GM23248 (cell line): ENCODE measurements at places on chromosomes 7 and 10.

- peak; percentile 97 for DNase-seq
Measured at GRCh38 chr7:89232-90019, 102.9 kb upstream of the FAM20C start.

- DNase-seq, result no peak
Measured at GRCh38 chr7:75944507-75944906, 29.6 kb downstream of the POR start.

GRCh38 chr10:121590772-121591171 lies 7.5 kb downstream of the FGFR2 start:
- DNase-seq, result no peak

DNA sequence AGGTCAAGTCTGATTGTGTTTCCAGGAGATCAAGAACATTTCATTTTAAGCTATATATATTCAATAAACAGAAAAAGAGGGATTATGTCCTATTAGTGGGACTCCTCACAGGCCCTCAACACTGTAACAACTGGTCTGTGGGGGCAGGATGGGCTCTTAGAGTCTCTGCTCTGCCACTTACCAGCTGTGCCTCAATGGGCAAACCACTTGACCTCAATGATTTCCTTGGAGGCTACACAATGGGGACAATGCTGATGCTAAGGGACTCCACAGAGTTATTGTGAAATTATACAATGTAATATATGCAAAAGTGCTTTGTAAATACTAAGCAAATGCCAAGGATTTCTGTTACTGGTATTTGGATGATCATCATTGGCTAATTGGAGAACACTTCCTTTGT lies 33.2 kb upstream of the MXI1 start:
- DNase-seq, result no peak

GRCh38 chr7:30743371-30744074 lies 8.4 kb upstream of the INMT start:
- peak; percentile 52 for DNase-seq

GRCh38 chr10:54826994-54827560 lies 26.0 kb upstream of the PCDH15 start:
- DNase-seq, result no peak

DNA sequence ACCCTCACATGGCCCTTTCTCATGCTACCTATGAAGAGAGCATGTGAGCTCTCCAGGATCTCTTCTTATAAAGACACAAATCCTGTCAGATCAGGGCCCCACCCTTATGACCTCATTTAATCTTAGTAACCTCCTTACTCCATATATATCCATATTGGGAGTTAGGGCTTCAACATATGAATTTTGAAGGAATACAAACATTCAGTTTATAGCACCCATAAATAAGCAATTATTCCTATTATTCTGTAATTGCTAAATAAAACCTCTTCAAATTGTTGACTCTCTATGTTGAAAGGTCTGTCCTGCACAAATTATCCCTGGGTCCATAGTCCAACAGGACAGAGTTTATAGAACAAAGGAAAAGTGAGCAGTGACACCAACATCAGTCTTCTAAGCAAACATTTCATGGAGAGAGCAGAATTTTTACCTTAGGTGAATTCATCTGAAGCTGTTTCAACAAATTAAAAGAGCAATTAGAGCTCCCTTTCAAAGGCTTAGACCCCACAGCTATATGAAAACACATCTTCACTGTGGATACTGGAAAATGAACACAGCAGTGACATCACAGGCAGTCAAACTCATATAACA lies 12.2 kb downstream of the DOCK4 start:
- DNase-seq, result no peak

GRCh38 chr10:75507469-75507868 lies 76.0 kb downstream of the LRMDA start:
- DNase-seq, result no peak

- no peak for DNase-seq
Measured at GRCh38 chr7:155893664-155894063, 81.4 kb upstream of the SHH start.

DNA sequence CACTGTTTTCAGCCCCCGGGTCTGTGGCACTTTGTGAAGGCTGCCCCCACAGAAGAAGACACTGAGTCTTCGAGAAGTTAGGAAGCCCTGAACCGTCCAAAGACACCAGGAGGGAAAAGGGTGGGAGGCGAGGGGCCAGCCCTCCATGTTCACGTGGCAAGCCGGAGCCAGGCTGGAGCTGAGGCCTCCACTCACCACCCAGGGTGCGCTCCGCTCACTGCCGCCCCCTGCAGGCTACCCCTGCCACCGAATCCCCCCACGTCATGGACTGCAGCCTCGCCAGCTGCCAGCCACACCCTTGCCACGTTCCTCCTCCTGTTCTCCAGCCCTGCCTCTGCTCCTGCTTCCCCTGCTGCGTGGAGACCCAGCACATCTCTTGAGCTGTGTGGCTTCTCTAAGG lies 59.0 kb upstream of the EN2 start:
- DNase-seq, result no peak

GRCh38 chr10:112124866-112125265 lies 58.7 kb downstream of the GPAM start:
- DNase-seq, result no peak
